ENCODE measurements at places on chromosomes 16 and 17. TPM values are rescaled to one million over a fixed set of nuclear protein-coding genes. Genes with fewer than 3 reads are reported as not detected.

DNA sequence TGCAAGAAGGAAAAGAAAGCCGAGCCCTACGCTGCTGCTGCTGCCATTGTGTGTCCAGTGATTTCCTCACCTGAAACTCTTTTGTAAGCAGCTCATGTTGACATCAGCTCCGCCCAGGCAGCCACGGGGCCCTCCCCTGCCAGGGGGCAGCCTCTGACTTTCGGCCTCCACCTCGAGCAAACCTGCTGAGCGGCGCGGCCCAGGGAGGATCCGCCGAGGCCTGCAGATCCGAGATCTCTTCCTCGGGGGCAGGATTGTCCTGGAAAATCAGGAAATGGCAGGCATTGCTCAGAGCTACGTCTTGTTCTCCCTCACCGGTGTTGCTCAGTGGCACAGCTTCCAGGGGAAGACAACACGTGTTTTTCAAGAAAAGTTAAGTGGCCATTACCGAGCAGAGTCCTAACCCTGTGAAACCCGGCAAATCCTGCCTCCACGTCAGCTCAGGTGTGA is 35.6 kb upstream of the ZNF750 start:
- peaks cover 11% of the 10 kb centered on the region for H3K4me1 ChIP-seq
- peaks cover 7% of the 10 kb centered on the region for H3K36me3 ChIP-seq
- DNase-seq = peak; percentile 65
- no peak overlapping the region for H3K27ac ChIP-seq

DNA sequence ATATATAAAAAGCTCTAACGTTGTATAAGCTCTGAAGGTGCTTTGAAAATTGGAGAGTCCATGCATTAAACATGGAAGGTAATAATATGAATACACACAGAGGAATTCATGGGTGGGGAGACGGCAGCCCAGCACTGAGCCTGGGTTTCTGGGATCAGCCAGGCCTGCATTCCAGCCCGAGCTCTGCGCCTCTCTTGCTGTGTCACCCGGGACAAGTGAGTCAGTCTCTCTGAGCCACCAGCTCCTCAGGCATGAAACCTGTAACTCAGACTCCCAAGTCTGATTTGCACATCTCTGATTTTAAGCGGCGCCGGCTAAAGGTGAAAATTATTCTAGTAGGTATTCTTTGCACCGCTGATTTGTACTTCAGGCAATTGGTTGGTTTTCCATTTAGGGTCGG is 238.8 kb downstream of the MRTFB start:
- H3K4me1 ChIP-seq = peaks cover 86% of the 10 kb centered on the region
- H3K4me3 ChIP-seq = peak overlapping the region; percentile 55
- peak overlapping the region; percentile 96 for H3K27ac ChIP-seq
- H3K27me3 ChIP-seq = no peaks in the 10 kb centered on the region
- peaks cover 3% of the 10 kb centered on the region for H3K36me3 ChIP-seq
- no peak for DNase-seq

- H3K27me3 ChIP-seq = peaks cover 23% of the 10 kb centered on the region
- no peak for DNase-seq
- no peak within 1 kb of the TSS for H3K27ac ChIP-seq
- peaks cover 22% of the 10 kb centered on the region for H3K4me1 ChIP-seq
- peak within 1 kb of the TSS; percentile 55 for H3K4me3 ChIP-seq
- H3K36me3 ChIP-seq = no peaks in the 10 kb centered on the region
Measured at GRCh38 chr17:7294614-7295153, at the start of gene YBX2. Gene YBX2, minus strand, starts transcription at chr17:7294639. Its CDS starts 139 bp downstream, at chr17:7294500.

- H3K27ac ChIP-seq = no peak overlapping the region
- peaks cover 29% of the 10 kb centered on the region for H3K36me3 ChIP-seq
- DNase-seq = no peak
- no peaks in the 10 kb centered on the region for H3K4me1 ChIP-seq
- no peaks in the 10 kb centered on the region for H3K27me3 ChIP-seq
- H3K4me3 ChIP-seq = no peak overlapping the region
Measured at GRCh38 chr17:39261286-39261685, 35.5 kb upstream of the STAC2 start.

GRCh38 chr17:45008216-45008615 is 40.1 kb upstream of the C1QL1 start:
- H3K27me3 ChIP-seq = peaks cover 9% of the 10 kb centered on the region
- H3K4me3 ChIP-seq = no peak overlapping the region

- H3K36me3 ChIP-seq = no peaks in the 10 kb centered on the region
- H3K27ac ChIP-seq = no peak overlapping the region
- H3K4me1 ChIP-seq = no peaks in the 10 kb centered on the region
Measured at GRCh38 chr16:60651346-60651745, 1384.9 kb downstream of the CDH8 start.

DNA sequence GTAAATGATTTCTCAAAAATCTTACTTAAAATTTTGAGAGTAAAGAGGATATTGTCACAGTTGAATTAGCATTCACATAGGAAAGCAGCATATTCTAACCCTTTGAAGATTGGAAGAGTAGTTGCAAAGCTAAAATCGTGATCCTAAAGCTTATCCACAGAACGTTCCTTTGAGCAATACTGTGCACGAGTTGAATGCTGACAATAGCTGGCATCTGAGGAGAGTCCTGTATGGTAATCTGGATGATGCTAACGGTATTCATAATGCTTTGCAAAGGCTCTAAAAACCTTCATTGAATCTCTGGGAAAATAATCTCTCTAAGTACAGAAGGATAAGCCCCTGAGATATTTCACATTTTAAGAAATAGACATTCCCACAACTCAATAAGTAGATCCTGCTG is 354.6 kb downstream of the CDH8 start:
- no peak overlapping the region for H3K4me3 ChIP-seq
- H3K27me3 ChIP-seq = peaks cover 8% of the 10 kb centered on the region
- DNase-seq = no peak
- no peaks in the 10 kb centered on the region for H3K36me3 ChIP-seq
- H3K4me1 ChIP-seq = no peaks in the 10 kb centered on the region
- no peak overlapping the region for H3K27ac ChIP-seq

GRCh38 chr16:87274794-87275193 is 42.4 kb downstream of the C16orf95 start:
- H3K36me3 ChIP-seq = no peaks in the 10 kb centered on the region
- DNase-seq = no peak
- peaks cover 37% of the 10 kb centered on the region for H3K4me1 ChIP-seq
- no peak overlapping the region for H3K27ac ChIP-seq
- H3K4me3 ChIP-seq = no peak overlapping the region
- no peaks in the 10 kb centered on the region for H3K27me3 ChIP-seq

Gene CLDN7
- 0.42 TPM for total RNA-seq

Gene PITPNM3
- total RNA-seq = 5.7 TPM

Gene SLC35G6
- not detected for total RNA-seq

Gene HOXB2
- total RNA-seq = 0.72 TPM

Gene TEDC2
- 3.9 TPM for total RNA-seq
